Inflammatory macrophage treated with lipopolysaccharide for 1 hour (primary cell): ENCODE measurements at places on chromosomes 16 and 17.

DNA sequence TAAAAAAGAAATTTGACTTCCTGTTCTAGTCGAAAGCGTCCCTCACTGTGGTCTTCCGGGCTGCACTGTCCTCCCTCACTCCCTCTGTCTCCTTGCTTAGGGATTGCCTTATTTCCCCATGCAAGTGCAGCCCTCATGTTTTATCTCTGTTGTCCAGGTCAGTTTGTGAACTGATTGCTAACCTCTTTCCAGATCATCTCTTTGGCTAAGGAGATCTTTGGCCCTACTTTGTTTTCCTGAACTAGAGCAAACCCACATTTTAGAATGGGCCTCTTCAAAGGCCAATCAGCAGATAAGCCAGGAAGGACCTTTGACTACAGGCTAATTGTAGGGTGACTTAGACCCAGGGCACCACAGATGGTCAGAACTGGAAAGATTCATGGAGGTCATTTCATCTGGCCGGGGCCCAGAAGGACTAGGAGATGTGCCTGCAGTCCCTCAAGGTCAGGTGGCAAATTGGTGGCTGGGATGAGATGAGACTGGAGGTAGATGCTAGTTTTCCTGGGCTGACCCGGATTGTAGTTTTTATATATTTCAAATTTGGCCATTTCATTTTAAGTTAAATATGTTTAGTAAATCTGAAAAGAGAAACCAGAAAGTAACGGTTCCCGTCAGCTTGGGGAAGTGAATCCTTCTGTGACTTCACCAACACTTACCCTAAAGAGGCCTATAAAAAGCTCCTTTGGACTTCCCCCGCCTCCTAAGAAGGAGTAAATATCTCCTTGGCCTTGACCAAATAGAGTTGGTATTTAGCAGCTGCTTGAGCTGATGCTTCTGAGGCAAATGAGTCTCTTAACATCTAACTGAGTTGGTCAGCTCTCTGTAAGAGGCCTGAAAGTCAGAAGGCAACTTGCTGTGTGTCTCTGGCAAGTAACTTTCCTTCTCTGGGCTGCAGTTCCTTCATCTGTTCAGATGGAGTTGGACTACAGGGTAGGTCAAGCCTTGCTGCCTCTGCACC is 6.2 kb upstream of the SLC25A19 start:
- peak; percentile 93 for DNase-seq

- no peak for DNase-seq
These were observed 155.5 kb downstream of the ZNF423 start for GRCh38 chr16:49700251-49701064.

GRCh38 chr17:66679631-66680517 is 155.0 kb upstream of the CACNG5 start:
- DNase-seq: no peak

DNA sequence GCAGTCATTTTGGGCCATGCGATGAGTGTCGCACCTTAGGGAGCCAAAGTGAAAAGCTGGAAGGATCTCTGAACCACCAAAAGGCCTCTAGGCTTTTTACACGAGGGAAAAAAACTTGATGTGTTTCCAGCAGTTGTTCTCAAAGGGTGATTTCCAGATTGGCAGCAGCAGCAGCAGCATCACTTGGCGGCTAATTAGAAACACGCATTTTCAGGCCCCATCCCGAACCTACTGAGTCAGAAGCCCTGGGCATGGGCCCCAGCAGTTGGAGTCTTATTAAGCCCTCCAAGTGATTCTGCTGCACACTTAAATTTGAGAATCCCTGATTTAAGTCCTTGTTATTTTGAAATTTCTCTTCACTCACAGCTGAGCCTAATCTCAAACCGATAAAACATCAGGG is 25.3 kb upstream of the PYY start:
- DNase-seq: no peak

- DNase-seq: no peak
These were observed 5.5 kb downstream of the KRT40 start for GRCh38 chr17:40978575-40979151.

- DNase-seq: peak; percentile 71
These were observed 21.4 kb downstream of the ADORA2B start for GRCh38 chr17:15966183-15966878.

GRCh38 chr17:6713130-6713917 is at the start of gene SLC13A5:
SLC13A5 (minus strand) TSS chr17:6713369; CDS start chr17:6713333, 36 bp downstream.
- DNase-seq: no peak

DNA sequence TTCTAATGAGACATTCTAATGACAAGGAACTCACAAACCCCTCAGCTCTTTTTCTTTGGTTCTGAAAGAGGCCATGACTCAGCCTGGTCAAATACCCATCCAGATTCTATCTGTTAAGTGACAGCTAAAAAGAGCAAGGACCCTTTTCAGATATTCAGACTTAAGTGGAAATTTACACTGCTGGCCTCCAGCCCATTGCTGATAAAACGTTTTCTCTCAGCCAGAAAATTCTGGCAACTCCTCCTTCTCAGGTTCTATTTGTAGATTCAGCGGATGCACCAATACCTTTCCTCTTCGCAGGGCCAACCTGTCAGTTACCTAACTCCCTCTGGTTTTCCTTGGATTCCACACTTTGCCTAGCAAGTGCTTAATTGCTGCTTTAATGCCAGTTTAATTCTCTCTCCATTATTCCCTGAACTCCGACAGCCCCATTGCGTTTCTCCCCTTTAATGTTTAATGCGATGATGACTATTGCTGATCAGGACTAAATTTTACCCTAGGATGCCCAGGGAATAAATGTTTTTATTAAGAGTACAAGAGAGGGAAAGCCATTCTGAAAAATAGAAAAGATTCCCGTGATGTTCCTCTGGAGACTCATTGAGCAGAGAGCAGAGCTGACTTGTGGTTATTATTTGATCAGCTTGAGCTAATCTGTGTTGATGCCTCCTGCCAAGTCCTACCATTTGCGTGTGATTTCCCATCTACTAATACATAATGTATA is 35.9 kb upstream of the TOM1L1 start:
- no peak for DNase-seq

DNA sequence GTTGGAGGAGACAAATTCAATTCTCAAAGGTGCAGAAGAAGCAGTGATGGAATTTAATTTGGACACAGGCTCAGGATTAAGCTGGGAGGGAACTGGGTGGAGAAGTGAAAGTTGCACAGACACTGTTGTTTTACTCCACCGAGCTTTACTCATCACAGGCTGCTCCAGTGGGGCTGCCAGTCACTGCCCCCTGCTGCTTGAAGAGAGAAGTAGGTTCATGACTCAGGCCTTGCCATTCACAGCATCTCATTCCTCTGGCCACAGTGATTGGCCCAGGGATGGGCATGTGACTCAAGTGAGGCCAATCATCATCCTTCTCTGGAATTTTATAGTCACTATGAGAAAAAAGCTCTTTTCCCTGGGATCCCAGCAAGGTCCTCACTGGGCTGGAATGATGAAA is 11.8 kb downstream of the GNAO1 start:
- peak; percentile 71 for DNase-seq

GRCh38 chr16:57409870-57410587 is 5.5 kb downstream of the CCL17 start:
- DNase-seq: no peak

DNA sequence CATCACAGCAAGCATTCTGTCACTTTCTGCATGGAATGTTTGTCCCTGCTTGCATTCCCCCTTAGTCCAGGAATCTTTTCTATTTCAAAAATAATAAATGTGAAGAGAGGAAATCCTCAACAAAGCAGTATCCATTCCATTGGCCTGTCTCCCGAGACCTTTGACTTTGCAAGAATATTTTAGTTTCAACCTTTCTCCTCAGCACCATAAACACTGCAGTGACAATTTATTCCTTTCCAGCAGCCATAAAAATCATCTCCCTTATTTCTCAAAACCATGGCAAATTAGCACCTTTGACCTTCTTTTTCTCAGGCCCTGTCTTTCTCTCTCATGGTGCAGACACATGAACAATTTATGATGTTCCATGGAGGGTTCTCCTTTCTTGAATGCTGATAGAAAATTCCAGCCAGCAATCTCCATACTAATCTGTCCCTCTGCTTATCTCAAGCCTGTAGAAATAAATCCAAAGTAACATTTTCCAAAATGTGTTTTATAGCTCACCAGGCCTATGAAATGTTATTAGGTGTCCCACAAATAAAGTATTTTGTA is 352.1 kb upstream of the CCL2 start:
- DNase-seq: no peak

DNA sequence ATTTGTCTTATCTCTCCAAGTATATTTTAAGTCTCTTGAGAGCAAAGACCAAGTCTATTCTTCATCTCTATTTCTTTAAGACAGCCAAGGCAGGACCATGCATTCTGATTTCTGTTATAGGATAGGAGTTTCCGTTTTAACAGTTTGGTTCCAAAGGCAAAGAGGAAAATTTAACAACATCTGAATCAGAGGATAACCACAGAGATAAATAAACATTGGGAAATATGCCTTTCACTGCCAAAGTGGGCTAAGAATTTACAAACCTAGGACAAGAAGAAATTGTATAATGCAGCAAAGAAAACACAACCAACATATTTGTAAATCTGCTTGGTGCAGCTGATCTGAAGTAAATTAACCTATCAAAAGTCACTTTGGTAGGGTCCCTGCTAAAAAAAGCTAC is 37.7 kb downstream of the USP32 start:
- no peak for DNase-seq

- DNase-seq: no peak
These were observed 237.6 kb upstream of the SOX9 start for GRCh38 chr17:71883258-71883657.

DNA sequence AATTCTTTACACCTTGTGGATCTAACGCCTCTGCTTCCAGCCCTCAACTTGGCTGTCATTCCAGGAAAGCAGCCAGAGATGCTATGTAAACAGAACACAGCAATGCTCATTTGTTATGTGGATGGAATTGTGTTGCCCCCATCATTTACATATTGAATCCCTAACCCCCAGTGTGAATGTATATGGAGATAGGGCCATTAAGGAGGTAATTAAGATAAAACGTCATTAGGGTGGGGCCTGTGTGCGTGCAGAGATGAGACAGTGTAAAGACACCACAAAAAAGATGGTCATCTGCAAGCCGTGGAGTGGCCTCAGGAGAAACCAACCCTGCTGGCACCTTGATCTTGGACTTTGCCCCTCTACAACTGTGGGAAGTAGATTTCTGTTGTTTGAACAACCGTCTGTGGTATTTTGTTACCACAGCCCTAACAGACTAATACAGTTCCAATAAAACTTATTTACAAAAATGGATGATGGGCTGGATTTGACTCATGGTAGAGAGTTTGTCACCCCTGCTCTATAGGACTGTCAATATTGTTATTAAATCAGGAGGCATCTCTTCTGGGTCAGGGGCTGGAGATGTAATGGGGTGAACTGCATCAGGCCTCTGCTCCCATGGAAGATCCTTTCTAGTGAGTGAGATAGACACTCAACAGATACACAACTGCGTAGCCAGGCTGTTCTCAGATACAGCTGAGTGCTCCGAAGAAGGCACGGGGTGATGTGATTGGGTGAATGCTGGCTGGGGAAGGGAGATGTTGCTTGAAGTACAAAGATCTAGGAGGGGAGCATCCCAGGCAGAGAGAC is 339.0 kb downstream of the SNX29 start:
- DNase-seq: no peak

DNA sequence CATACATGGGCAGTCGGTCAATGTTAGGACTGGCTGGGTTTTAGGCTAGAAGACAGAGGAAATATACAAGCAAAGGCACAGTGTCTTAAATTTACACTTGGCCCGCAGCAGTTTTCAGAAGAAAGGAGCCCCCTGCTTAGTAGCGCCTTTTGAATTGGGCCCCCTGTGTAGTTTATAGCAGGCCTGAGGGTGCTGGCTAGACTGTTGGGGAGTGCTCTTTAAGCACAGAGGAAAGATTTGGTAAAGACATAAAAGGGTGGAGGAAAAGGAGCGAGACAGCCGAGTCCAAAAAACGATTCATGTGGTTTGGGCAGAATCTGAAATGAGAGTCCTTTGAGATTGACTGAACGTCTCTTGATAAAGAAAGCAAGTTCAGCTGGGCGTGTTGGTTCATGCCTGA is 10.6 kb downstream of the RMI2 start:
- no peak for DNase-seq

DNA sequence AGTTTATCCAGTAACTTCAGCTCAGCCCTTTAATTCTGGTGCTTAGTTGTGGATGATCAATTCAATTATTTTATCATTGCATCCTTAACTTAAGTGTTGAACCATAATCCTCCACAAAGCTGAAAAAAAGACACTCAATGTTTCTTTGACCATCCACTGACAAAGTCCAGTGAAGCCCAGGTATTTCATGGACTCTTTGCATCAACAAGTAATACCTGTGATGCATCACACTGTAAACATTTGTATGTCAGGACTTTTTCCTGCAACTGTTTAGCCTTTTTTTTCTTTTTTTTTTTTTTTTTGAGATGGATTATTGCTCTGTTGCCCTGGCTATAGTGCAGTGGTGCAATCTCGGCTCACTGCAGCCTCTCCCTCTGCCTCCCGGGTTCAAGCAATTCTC is 6.6 kb upstream of the NFAT5 start:
- DNase-seq: no peak

- DNase-seq: no peak
These were observed at the start of gene ZNF385C for GRCh38 chr17:42097691-42098631. ZNF385C (minus strand) TSS chr17:42098473; CDS start chr17:42063056, 35,417 bp downstream.

DNA sequence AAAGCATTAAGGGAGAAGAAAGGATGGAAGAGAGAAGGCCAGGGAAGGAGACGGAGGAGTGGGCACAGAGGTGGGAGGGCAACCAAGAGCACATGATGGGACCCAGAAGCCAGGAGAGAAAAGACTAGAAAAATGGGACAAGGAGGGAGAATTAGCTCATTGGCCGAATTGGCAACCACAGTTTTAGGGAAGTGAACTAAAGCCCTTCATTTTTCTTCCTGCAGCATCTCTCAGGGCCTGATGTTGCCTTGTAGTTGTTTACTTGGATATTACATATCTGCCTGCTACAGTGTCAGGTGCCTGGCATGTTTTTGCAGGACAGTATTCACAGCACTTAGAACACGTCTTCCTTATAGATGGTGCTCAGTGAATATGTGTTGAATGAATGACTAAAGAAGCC is 19.0 kb downstream of the EMP2 start:
- peak; percentile 30 for DNase-seq

DNA sequence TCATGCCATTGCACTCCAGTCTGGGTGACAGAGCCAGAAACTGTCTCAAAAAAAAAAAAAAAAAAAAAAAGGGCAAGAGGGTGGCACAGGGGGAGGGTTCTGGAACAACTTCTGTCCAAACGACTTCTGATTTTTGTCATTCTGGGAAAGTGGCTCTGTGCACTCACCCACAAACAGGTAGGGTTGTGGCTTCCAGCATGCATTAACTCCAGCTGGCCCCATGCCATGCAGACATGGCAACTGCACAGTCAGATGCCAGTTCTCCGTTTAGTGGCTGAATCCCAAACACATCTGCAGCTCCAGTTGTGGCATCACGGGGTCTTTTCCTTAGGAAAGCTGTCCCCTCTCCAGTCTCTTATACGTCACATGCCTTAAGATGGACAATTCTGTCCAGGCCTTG is 30.3 kb downstream of the B4GALNT2 start:
- no peak for DNase-seq

GRCh38 chr16:88593489-88593888 is 23.3 kb downstream of the ZC3H18 start:
- no peak for DNase-seq

- DNase-seq: no peak
These were observed 43.5 kb upstream of the KLHDC4 start for GRCh38 chr16:87809150-87809902.

- no peak for DNase-seq
These were observed 3.7 kb downstream of the BCL6B start for GRCh38 chr17:7026471-7027115.

GRCh38 chr17:81123052-81124048 is 42.0 kb upstream of the PVALEF start:
- DNase-seq: no peak
